Anterior cingulate cortex (tissue), 58 donors: ENCODE measurements at places on chromosomes 6 and 20.

- DNase-seq: no peak
Measured at GRCh38 chr6:138012682-138013081, 94.5 kb downstream of the PERP start.

GRCh38 chr20:32567384-32568178 is 17.6 kb downstream of the NOL4L start:
- no peak for DNase-seq

DNA sequence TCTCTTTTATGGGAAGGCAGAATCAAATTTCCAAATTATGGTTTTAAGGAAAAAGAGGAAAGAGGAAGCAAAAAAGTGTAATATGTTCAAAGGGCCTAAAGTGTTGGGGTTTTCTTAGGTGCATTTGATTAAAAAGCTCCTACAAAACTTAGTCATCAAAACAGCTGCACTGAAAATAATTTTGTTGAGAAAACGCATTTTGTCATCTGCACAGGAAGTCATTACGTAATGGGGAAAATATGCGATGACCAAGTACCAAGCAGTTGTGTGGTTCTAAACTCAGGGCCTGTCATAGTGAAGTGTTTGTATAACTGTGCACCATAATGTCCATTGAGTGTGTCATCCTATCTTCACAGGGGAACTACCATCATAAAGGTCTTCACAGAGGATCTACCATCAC is 15.6 kb downstream of the HAO1 start:
- DNase-seq: no peak

DNA sequence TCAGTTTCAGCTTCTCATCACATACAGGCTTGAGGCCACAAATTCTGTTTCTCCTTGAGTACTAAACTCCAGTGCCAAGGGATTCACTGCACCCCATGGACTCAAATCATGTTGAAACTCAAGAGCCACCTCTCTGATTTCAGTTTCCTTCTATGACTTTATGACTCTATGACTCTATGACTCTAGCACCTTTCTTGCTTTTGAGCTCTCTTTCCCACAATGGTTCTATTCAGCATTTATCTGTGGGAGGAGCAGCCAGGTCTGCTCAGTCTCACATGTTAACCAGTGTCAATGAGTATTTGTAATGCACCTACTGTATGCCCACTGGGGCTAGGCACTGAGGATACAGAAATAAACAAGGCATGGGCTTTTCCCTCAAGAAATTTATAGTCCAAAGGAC is 14.6 kb upstream of the SLC22A2 start:
- DNase-seq: no peak

DNA sequence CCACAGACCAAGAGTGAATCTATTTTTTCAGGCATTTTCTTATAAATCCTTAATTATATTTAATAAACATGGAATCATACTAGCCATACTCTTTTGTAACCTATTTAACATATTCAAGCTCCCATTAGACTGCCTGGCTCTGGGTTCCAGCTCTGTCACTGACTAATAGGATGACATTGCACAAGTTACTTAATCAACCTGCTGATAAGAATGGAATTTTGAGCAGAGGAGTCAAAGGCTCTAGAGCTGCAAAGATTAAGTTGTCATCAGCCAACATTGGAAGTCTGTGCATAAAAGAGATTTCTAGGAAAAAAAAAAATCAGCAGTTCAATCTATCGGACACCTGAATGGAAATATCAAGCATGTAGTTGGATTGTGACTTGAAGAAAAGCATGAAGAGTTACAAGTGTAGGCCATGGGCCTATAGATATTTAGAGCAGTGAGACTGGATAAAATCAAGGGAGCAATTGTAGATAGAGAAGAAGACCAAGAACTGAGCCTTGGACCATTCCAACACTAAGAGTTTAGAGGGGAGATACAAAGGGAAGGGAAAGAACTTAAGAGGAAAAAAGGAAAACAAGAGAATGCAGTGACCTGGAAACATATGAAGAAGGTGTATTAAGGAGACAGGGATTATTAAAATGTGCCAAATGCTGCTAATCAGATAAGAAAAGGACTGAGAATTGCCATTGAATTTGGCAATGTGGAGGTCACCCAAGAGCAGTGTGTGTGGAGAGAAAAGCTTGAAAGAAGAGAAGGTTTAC is 11.0 kb upstream of the HINT3 start:
- no peak for DNase-seq

DNA sequence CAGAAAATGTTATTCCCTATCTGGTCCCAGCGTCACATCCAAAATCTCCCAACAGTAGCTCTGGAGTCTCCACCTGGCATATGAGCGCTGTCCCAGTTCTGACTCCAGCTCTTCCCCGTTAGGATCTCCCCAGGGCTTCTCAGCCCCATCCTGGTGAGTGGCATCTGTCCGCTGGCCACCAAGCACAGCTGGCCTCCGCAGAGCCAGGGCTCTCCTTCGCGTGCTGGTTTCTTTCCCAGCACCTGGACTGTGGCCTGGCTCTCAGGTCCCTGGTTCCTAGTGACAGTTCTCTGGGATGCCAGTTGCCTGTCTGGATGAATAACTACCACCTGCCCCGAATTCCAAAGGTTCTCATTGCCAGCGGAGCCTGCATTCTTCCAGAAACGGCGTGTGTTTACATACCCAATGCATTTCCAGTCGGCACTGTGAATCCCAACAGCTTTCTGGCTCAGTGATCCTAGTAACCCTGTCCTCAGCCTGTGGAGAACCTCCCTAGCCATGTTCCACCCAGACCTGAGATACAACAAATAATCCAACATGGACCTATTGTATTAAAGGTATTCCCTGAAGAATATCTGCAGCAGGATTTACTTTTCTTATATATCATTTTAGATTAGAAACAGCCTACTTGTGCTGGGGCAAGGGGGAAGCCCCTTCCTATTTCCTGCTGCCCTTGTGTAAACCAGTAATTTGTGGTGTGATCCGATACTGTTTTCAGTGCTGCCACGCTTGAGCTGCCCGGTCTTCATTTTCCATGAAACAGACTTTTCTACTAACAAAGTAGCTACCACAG is 69.9 kb upstream of the PDE10A start:
- no peak for DNase-seq

GRCh38 chr6:75880305-75880704 is 131.3 kb downstream of the MYO6 start:
- no peak for DNase-seq

GRCh38 chr6:156848123-156848522 is 70.9 kb downstream of the ARID1B start:
- DNase-seq: no peak

DNA sequence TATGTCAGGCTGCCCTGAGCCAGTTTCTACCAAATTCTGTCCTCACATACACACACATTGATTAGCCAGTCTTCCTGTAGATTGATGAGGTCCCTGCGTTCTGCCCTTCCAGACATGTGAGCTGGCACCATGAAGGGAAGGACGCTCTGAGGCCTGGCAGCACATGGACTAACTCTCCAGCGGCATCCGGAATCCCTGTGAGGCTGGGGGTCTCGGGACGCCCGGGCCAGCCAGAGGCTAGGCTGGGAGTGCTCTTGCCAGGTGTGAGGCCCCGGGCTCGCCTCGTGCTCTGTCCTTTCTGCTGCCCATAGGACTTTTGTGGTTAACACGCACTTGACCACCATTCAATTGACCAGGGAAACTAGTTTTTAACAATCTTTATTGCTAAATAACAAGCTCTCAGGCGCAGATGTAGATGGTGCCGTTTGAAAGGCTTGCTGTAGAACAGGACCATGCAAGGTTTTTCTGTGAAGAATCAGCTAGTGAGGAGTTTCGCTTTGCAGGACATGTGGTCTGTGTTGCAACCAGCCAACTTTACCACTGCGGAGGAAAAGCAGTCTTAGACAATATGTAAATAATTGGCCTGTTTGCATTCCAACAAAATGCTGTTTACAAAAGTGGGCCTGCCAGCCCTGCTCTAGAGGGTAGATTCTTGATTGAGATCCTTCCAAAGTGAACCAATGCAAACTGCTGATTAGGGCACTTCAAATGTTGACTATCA is 29.3 kb downstream of the FOXF2 start:
- DNase-seq: no peak

DNA sequence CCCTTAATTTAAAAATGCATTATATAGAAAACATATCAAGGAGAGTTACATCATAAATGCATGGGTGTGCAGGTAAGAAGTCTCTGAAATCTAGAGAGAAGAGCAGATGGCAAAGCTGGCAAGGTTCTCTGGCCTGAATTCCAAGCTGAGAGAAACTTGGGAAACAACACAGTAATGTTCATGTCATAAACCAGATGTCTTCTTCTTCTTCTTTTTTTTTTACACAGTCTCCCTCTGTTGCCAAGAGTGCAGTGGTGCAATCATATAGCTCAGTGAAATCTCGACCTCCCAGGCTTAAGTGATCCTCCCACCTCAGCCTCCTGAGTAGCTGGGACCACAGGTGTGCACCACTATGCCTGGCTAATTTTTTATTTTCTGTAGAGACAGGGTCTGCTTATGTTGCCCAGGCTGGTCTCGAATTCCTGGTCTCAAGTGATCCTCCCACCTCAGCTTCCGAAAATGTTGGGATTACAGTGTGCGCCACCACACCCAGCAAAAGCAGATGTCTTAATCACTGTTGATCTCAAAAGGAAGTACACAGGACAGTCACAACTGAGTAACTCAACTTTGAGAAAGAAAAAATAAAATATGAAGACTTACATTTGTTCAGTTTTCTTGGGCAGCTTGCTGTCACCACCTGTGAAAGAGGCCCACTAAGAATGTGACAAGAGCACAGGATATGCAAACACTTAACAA is 77.3 kb downstream of the DNAAF9 start:
- no peak for DNase-seq

DNA sequence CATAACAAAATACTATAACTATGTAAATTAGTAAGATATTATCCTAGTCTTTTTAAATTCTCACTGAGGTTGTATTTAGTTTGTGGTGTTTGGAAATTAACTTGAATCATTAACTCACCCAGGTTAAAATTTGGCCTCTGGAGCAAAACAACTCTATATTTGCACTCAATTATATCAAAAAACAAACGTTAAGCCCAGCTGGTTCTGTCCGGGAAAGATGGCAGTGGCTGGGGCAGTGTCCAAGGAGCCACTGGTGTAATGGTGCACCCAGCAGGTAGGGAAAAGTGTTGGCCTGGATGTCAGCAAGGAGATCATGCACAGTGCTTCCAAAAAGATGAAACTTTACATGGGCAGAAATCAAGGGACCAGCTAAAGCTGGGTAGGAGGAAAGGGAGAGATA is 285.3 kb upstream of the CITED2 start:
- no peak for DNase-seq

DNA sequence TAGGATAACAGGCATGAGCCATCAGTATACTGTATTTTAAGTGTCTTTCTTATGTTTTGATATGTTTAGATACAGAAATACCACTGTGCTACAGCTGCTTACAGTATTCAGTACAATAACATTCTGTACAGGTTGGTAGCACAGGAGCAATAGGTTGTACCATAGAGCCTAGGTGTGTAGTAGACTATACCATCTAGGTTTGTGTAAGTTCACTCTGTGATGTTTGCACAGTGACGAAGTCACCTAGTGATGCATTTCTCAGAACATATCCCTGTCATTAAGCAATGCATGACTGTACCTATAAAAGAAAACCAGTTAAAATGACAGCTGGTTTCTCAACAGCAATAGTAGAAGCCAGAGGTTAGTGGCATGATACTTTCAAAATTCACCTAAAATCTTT is 3.0 kb upstream of the ZBTB24 start:
- no peak for DNase-seq

DNA sequence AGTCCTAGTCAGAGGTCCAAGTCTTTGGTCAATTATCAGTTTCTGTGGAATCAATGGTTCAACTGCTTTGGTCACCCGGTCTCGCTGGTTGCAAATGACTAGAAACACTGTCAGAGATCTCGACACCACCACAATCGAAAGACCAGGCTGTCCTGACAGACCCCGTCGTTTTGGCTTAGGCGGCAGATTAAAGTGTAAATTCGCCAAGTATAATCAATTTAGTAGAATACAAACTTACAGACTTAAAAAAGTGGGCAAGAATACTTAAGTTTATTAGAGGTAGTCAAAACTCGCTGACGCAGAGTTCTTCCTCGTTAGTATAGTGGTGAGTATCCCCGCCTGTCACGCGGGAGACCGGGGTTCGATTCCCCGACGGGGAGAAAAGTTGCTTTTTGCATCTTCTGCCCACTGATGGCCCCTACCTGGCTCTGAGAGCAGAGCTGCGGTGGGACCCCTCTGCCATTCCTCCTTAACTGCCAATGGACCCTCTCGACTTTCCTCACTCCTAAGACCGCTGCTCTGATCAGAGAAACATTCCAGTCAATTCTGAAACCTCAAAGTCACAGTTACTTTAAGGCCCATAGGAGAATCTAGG is 30.6 kb upstream of the ZNF184 start:
- no peak for DNase-seq

DNA sequence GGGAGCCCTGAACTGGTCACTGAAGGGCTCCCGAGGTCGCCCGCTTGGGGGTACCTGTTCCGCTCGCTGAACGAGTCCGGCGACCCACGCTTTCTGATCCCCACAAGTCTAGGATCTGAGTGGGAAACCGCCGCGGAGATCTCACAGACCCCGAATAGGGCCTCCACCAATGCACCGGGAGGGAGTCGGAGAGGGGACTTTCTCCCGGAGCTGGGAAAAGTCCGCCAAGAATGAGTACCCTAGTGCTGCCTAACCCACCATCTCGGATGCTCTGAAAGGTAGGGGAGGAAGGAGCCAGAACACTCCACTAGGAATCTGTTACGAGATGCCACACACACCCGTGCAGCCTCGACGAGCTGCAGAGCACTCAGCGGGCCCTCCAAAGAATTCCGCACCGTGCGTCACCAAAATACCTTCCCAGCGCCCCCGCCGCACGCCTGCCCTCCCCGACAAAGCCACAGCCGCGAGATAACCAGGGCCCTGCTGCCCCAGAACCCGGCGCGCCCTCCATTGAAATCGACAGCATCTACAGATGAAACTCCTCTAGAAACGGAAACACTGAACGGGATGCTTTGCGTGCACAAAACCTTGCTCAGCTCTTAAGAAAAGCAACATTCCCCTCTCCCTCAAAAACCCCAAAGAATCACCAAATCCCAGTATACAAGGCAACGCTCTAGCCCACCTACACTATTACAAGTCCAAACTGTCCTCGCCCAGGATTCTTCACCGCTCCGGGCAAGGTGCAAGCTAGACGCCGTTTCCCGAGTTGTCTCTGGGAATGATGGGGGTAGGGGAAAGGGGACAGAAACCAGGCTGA is 686 bp downstream of the COL12A1 start:
- no peak for DNase-seq

DNA sequence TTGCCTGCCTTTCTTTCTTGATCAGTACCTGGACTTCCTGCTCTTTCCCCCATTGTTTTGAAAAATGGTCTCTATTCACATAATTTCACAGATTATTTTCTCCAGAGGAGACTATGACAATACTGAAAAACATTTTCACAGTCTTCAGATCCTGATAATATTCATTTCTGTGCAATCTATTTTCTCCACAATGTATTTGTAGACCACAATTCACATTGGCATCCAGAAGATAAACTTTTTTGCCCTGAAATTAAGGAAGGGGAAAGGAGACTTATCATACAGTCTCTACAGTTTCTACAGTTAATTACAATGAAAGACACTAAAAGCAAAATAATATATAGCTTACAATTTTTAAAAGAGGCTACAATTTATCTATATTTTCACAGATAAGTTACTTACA is 18.4 kb downstream of the LCA5 start:
- no peak for DNase-seq

GRCh38 chr6:127302728-127303660 is 36.3 kb downstream of the RNF146 start:
- no peak for DNase-seq
